Stromal cell of bone marrow (primary cell): ENCODE measurements at places on chromosomes 5 and 9.

DNA sequence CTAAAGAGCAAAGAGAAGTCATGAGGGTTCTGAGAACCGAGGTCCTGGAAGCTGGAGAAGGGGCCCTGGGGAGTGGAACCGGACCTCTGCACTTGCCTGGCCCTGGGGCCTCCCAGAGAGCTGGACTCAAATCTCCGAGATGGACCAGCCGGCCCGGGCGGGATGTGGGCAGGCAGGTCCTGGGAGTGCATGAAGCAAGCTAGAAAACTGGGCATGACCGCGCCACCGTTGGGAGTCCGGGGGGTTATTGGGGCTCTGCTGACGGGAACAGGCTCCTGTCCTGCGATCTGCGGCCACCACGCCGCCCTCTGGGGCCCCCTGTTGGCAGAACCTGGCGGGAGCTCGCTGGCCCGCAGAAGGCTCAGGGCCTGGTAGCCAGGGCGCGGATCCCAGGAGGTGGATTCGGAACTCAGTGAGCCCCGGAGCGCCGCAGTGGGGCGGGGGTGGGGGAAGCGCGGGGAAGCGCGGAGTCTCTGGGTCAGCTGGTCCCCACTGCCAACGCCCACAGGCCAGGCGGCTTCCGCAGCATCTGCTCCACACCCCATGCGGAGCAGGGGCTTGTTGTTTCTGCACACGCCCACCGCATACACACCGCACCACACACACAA, 150.6 kb downstream of the ERCC6L2 start:
- no peak for DNase-seq

GRCh38 chr5:170509348-170509660, 5.5 kb downstream of the KCNIP1 start:
- DNase-seq = no peak

- no peak for DNase-seq
These were observed 420.6 kb upstream of the TYRP1 start for GRCh38 chr9:12272471-12273120.

DNA sequence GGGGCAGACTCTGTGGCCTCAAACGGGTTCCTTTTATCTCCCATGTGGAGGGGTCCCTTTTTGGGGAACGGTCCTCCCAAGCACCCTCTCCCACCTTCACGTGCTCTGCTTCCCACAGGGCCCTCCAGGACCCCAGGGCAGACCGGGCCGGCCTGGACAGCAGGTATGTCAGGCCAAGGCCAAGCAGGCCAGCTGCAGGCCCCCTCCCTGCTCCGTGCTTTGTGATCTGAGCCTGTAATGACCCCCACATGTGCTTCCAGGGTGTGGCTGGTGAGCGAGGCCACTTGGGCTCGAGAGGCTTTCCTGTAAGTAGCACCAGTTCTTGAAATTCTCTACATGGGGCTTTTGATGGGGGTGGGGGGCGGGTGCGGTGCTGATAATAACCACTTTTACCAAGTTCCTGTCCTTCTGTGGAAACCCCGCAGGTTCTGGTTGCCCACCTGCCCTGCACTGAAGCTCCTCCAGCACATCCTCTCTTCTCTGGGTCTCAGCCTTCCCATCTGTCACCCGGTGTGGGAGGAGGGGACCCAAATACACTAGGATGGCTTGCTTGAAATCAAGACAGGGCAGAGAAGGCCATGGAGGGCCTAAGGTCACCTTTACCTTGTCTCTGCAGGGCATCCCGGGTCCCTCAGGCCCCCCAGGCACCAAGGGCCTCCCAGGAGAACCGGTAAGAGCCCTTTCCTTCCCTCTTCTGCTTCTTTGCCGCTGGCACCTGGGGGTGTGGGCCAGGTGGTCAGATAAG, 57.9 kb upstream of the ORM1 start:
- DNase-seq = no peak
